RPMI7951 (cell line): ENCODE measurements at places on chromosomes 1 and 21. TPM values are rescaled to one million over a fixed set of nuclear protein-coding genes. Genes with fewer than 3 reads are reported as not detected.

- peak; percentile 89 for DNase-seq
These were observed 10.5 kb downstream of the SLC30A2 start for GRCh38 chr1:26035203-26035958.

DNA sequence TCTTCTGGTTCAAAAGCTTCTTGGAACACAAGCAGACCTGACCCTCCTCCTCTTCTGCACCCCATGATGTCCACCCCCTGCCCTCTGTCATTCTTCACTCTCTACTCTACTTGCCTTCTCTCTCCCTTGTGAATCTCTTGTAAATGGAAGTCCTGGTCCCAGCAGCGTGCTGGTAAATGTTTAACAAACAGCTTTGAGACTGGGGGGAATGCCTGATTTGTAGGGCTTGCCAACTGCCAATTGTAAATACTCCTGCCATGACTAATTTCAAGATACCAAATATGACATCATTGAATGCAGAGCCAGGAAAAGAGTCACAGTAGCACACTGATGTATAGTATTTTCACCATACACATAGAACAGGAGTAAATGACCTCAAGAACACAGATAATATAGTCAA lies 40.9 kb upstream of the LRRN2 start:
- DNase-seq, result no peak

DNA sequence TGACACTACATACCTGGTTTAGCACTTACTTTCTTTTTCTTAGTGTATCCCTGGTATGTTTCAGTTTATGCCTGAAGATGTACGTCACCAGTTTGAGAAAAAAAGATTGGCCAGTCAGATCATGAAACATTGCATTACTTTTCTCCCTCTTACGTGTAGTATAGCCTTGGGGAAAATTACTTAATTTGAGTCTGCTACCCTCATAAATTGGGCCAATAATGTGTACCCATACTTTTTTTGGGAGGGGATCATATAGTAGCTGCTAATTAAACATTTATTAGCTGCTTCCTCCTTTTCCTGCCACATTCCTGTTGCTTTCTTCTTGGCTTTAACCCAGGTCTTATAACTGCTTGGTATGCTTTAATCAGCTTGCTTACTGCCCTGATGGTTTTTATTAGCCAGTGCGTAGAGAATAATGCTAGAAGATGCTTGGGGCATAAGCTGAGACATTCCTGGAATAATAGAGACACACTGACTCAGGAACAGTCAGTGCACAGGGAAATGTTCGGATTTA lies 32.1 kb downstream of the RABGAP1L start:
- peak; percentile 63 for DNase-seq

The KCNE2 gene
- not detected in 2 replicates for total RNA-seq

The ATF6 gene
- total RNA-seq, result 17.2 and 19.9 TPM in 2 replicates

The FAM3B gene
- total RNA-seq, result 0.10 TPM in 1 of 2 replicates, not detected in the other

GRCh38 chr1:30779294-30780071 lies 21.9 kb upstream of the LAPTM5 start:
- peak; percentile 78 for DNase-seq

DNA sequence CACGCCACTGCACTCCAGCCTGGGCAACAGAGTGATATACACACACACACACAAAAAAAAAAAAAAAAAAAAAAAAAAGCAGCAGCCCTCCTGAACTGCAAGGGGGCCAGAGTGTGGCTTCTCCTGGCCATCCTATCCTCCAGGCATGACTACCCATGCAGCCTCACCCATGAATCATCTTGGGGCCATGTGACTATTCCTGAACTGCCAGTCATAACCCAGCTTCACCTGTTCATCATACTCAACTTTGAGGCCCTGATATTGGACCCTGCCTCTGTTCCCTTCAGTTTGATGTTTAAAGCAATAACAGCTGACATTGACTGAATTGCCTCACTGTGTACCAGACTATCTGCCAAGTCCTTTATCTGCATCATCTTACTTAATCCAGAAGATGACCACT lies 2.8 kb upstream of the HPCAL4 start:
- DNase-seq, result no peak

- no peak for DNase-seq
These were observed 459.1 kb downstream of the DPYD start for GRCh38 chr1:97461782-97462181.

GRCh38 chr1:95982711-95983110 lies 738.9 kb upstream of the PTBP2 start:
- no peak for DNase-seq

- peak; percentile 47 for DNase-seq
These were observed 7.0 kb downstream of the TCEA3 start for GRCh38 chr1:23417570-23417969.

DNA sequence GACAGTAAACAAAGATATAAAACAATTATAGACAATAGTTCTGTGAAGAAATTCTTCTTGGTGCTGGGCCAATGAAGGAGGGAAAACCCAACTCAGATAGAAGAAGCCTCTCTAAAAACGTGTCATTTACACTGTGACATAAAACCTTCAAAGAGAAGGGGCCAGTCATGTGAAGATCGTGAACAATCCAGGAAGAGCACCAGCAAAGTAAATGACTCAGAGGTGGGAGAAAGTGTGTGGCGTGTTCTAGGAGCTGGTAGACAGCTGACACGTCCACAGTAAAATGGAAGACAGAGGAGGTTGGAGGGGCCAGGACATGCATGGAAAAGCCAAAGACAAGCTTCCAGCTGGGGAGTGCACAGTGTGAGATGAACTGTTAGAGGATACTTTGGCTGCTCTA lies 143.6 kb downstream of the VAV3 start:
- DNase-seq, result peak; percentile 29

DNA sequence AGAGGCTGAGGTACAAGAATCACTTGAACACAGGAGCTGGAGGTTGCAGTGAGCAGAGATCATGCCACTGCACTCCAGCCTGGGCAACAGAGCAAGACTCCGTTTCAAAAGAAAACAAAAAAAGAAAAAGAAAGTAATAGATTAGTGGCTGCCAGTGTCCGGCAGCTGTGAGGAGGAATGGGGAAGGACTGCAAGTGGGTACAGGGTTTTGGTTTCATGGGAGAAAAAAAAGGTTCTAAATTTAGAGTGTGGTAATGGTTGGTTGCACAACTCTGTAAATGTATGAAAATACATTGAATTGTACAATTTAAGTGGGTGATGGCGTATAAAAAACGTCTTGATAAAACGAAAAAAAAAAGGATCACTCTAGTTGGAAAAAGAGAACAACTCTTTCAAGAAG lies 6.7 kb downstream of the TAF1A start:
- DNase-seq, result no peak

- no peak for DNase-seq
These were observed 17.6 kb upstream of the KCNQ4 start for GRCh38 chr1:40766017-40766416.

- DNase-seq, result peak; percentile 77
These were observed 121.7 kb downstream of the SLC30A10 start for GRCh38 chr1:219806642-219807041.

DNA sequence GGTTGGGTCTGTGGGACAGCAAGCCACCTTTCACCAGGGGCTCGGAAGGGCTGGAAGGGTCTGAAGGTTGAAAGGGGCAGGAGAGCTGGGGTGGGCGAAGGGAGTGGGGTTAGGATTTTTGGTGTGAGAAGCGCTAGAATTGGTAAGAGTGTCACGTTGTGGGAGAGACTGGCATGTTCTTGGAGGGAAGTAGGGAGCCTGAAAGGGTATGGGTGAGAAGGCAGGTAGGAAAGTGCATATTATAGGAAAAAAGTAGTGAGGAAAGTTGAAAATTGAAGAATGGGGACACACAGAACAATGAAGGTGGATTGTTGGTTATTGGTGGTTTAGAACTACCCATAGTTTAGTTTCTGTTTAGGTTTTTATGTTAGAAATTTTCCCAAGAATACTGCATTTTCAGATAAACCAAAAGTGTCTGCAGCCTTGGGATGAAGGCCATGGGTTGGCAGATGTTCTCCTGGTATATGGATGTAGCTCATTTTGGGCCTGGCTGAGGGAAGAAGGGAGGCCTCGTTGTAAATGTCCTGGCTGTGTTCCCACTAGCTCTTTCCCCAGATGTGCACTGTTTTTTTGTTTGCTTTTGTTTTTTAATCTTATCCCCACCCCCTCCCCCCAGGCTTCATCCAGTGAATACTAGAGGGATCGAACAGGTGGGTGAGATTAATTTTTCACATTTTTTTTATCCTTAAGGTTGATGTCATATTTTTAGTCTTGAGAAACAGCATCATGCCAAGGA lies 1.2 kb downstream of the LRRC42 start:
- no peak for DNase-seq

- no peak for DNase-seq
These were observed 4.6 kb upstream of the ZNF678 start for GRCh38 chr1:227558732-227559262.

DNA sequence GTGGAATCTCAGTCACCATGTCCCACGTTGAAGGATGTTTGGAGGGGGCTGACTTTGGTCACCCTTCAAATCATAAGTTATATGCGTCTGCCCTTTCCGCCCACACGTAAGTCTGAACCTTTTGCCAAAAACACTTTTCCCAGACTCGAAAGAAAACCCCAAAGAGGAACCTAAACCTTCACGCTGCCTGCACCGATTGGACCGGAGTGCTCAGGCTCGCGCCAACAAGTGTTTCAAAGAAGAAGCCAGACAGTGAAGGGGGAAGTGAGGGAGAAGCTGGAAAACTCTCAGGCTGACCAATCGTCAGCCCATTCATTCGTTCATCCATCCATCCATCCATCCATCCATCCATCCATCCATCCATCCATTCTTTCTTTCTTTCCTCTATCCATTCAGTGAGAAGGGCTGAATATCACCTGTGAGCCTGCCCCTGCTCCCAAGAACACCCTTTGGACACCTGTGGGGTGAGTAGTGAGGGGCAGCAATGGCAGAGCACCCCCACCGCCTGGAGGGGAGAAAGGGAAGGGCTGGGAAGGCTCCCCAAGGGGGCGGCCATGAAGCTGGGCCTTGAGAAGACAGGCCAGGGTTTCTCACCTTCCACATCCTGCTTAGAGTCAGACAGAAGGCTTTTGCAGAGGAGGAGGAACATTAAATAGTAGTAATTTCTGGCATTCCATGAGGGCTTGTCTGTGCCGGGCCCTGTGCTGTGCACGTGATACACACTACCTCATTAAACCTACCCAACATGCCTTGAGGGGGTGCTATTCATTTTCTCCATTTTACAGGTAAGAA lies 27.1 kb upstream of the RUNX3 start:
- DNase-seq, result no peak

The CYP4A22 gene
- not detected in 2 replicates for total RNA-seq

DNA sequence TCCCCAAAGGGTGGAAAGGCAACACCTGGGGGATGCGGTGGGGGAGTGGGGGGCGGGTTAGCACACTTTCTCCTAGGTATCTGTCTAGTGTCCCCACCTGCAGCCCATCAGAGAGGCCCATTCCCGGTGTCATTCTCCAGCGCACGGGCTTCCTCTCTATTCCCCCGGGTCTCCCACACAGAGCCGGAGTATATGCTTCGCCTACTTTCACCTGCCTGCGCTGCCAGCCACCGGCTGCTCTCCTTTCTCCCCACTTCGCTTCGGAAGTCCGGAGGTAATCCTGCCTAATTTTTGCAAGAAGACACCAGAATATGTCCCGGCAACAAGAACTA lies 852 bp downstream of the RGS7 start:
- DNase-seq, result no peak

DNA sequence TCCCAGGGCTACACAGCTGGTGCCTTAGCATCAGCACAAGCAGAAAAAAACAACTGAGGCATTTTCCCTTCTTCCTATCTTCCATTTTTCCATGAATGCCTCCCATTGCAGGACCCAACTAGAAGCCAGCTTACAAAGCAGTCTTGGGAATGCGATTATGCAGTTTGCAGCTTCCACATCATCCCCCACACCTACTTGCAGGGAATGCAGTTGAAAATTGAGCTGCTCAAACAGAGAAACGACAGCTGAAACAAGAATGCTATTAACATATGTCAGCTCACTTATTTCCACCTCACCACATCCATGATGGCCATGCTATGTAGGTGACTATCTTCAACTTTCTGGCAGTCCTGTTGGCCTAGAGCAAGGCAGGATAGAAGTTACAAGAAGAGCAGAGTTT lies 150.6 kb upstream of the KCTD3 start:
- DNase-seq, result no peak

GRCh38 chr1:15353839-15354579 lies 55.7 kb upstream of the EFHD2 start:
- DNase-seq, result peak; percentile 66

DNA sequence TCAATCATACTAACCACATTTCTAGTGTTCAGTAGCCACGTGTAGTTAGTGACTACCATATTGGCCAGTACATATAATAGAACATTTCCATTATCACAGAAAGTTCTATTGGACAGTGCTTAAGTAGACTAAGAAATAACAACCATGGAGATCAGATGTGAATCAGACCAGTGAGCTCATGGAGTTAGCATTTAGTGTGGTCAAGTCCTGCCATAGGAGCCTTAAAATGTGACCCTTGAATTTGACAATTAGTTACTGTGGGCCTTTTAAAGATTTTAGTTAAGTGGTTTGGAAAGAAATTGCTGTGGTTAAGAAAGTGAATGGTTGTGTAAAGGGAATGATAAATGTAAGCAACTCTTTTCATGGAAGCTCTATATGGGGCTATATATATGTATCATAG lies 123.4 kb downstream of the POU2F1 start:
- peak; percentile 45 for DNase-seq

- no peak for DNase-seq
These were observed 2.0 kb upstream of the GJA5 start for GRCh38 chr1:147762233-147763024.

The LRIG2 gene
- 8.8 and 10.2 TPM in 2 replicates for total RNA-seq

- peak; percentile 62 for DNase-seq
These were observed 151.6 kb downstream of the SDCCAG8 start for GRCh38 chr1:243407284-243408018.

DNA sequence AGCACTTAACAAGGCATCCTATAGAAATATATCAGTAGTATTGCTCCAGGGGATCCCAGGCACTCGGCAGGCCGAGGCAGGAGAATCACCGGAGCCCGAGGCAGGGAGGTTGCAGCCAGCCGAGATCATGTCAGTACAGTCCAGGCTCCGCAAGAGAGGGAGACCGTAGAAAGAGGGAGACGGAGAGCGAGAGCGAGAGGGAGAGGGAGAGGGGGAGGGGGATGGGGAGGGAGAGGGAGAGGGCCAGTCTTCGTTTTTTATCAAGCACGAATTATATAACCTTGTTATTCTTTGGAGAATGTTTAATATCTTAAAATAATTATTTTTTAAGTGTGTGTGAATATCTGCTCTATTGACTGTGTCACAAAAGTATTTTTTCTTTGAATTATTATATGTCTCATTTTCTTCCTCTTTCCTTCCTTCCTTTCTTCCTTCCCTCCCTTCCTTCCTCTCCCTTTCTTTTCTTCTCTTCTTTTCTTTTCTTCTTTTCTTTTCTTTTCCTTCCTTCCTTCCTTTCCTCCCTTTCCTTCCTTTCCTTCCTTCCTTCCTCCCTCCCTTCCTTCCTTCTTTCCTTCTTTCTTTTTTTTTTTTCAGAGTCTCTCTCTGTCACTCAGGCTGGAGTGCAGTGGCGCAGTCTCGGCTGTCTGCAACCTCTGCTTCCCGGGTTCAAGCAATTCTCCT lies 233.7 kb downstream of the SRGAP2C start:
- DNase-seq, result no peak

The AGPAT3 gene
- total RNA-seq, result 18.3 and 23.3 TPM in 2 replicates

The FLG2 gene
- total RNA-seq, result not detected in 2 replicates
